ENCODE measurements at places on chromosomes 5 and 9. TPM values are rescaled to one million over a fixed set of nuclear protein-coding genes. Genes with fewer than 3 reads are reported as not detected.

The PCDHB4 gene
- total RNA-seq = not detected

The SNX2 gene
- 70.0 TPM for total RNA-seq

The F2RL1 gene
- 0.41 TPM for total RNA-seq

The KCNV2 gene
- not detected for total RNA-seq

The EXD3 gene
- 1.8 TPM for total RNA-seq

The PPP3R2 gene
- not detected for total RNA-seq

The DNAJC18 gene
- total RNA-seq = 4.7 TPM

The FCN2 gene
- total RNA-seq = not detected

The GZMA gene
- total RNA-seq = not detected

The PCDHB2 gene
- 7.6 TPM for total RNA-seq

The LHX6 gene
- total RNA-seq = 6.4 TPM

The PAEP gene
- total RNA-seq = not detected

The QRFP gene
- total RNA-seq = not detected

The SIT1 gene
- total RNA-seq = not detected

The CATSPER3 gene
- total RNA-seq = 0.08 TPM

The CCL27 gene
- total RNA-seq = not detected

The LHX3 gene
- not detected for total RNA-seq

The GABRP gene
- not detected for total RNA-seq

The ZFP2 gene
- total RNA-seq = not detected

The C5orf58 gene
- total RNA-seq = not detected

The DOCK2 gene
- total RNA-seq = 3.5 TPM

The IRX4 gene
- not detected for total RNA-seq

The HRCT1 gene
- 0.63 TPM for total RNA-seq

The PRR7 gene
- total RNA-seq = 12.6 TPM

The SPINK7 gene
- total RNA-seq = not detected

The VLDLR gene
- 1.1 TPM for total RNA-seq

The PFN3 gene
- total RNA-seq = not detected

The DMAC1 gene
- 3.9 TPM for total RNA-seq

The PCDHB12 gene
- total RNA-seq = 6.2 TPM

The NR6A1 gene
- total RNA-seq = 1.0 TPM

The SLC6A7 gene
- not detected for total RNA-seq

The HSPB3 gene
- total RNA-seq = 32.5 TPM

Measured in SJSA1 (cell line).